ENCODE measurements at places on chromosomes 5 and 9.

- no peak for DNase-seq
Observed at GRCh38 chr9:95316274-95316673, 1.2 kb downstream of the FANCC start.

GRCh38 chr5:158801268-158801667, 298.4 kb downstream of the EBF1 start:
- peak; percentile 23 for DNase-seq

DNA sequence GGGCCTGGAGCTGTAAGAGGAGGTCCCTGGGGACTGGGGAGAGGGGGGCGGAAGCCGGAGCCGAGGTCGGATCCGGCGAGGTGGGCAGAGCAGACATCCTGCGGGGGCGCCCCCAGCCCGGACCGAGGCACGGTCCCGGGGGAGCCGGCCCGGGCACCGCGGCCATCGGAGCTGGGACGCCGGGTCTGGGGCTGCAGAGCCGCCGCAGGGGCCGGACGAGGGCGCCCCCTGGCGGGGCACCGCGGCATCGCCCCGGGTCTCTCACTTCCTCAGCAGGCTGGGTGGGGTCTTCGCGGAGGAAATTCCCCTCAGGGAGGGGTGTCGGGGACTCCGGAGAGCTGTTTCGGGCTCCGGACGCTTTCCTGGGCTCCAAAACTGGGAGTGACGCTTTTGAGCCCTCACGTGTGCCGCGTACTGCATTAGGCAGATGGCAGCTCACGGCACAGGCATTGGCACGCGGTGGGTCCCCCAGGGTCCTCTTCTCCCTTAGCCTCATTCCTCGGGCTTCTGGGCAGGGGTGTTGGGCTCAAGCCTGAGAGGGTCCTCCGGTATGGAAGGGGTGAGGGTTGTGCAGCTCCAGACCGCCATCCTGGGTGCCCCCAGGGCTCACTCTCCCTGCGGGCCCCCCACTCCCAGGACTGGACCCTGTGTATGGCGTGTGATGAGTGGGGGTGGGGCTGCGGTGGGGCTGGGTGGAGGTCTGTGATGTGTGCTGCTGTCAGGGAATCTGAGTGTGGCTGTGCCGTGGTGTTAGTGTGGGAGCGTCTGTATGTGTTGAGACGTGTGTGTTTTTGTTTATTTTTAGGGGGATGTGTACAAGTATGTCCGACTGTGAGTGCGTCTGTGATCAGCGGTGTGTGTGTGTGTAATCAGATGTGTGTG, 29.6 kb downstream of the LHX2 start:
- DNase-seq = no peak

DNA sequence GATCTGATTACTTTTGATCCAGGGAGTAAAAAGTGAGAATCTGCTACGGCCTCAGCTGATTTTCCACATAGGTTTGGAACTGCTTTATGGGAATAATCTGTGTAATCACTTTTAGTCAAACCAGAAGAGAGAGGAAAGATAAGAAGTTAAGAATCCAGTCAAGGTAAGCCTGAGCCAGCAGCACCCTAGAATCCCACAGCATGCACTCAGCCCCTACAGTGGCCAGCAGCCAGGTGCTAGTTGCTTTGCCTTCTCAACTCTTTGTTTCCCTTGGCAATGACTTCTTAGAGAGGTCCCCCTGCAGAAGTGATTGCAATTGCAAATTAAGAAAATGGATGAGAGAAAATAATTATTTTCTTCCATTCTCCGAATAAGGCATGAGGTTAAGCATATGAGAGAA, 59.7 kb upstream of the TMED7 start:
- no peak for DNase-seq

DNA sequence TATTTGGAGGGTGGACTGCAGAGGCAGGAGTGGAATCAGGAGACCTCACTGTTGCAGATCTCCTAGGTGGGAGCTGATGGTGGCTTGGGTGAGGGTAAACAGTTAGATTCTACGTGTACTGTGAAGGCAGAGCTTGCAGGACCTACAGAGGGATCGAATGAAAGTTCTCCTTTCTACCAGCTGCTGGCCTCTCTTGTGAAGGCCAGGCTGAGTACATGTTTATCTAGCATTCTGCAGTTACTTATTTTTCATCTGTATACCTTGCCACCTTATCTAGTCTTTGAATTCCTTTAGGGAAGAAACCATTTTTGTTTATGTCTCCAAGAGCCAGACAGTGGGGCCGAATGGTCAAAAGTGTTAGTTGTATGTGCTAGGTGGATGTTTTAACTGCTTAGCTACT, 57.6 kb downstream of the PTTG1 start:
- no peak for DNase-seq

DNA sequence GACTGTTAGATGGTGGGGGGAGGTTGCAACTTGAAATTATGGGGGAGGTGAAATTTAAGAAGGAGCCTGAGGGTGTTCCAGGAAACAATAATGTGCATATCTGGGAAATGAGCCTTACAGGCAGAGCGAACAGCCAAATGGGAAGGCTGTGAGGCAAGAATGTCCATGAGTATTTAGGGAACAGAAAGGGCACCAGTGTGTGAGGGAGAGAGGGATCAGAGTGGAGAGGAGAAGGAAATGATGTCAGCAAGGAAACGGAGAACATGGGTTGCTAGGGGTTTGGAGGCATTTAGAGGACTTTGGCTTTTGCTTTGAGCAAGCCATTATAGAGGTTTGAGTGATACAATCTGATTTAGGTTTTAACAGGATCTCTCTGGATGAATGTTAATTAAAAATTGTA, 285.4 kb downstream of the TLE4 start:
- no peak for DNase-seq

GRCh38 chr9:126939821-126940221, 25.2 kb downstream of the RALGPS1 start:
- DNase-seq = no peak

DNA sequence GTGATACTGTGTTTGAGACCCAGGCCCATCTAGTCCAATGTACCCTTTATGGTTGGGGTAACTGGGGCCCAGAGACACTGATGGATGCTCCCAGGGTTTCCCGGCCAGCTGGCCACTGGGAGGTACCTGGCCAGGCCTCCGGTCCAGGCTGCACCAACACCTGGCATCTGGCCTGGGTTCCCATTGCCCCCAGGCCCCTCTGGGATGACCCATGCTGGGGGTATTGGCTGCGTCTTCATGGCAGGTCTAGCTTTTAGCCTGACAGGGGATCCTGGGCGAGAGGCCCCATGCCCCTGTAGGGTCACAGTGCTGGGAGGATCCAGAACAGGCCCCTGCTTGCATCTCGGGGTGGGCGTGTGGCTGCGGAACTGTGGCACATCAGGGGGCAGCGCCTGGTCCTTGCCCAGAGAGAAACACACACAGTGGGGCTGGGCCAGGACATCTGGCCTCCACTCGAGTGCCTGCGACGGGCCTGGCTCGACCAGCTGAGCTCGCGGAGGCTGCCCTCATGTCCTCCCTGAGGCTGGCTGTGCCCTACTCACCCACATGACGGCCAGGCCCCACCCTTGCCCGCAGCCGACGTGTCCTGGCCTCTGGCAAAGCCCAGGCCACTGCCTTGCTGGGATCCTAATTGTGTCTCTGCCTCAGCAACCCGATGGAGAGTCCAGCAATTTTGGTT, 21.5 kb upstream of the COL5A1 start:
- DNase-seq = no peak

DNA sequence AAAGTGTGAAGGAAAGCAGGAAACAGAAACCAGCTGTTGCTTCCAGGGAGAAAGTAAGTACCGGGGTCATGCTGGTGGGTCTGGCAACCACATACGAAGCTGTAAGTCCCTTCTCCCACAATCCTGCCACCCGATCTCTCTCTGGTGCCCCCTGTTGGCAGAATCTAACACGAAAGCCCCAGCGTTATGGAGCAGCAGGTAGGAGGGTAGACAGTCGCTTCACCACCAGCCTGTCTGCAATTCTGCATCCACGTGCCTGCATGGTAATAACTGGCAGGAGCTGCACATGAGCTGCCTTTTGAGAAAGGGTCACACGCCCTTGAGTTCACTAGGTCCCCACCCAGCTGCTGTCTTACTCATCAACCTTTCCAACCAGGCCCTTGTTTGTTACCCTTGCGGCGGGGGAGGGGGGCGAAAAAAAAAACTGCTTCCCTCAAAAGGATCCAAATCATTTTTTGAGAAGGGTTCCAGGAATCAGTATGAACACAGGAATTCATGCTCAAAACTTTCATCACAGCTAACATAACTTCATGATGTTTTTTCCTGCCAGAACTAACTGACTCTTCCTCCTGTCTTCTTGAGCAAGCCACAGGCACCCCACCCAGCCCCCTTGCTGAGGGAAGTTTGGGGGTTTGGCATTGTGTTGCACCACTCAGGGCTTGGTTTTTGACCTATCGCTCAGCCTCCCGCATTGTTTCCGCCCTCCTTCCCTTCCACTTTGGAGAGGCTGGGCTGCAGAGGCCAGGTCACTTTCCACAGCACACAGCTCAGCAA, 19.6 kb upstream of the TMEM252 start:
- DNase-seq = no peak

DNA sequence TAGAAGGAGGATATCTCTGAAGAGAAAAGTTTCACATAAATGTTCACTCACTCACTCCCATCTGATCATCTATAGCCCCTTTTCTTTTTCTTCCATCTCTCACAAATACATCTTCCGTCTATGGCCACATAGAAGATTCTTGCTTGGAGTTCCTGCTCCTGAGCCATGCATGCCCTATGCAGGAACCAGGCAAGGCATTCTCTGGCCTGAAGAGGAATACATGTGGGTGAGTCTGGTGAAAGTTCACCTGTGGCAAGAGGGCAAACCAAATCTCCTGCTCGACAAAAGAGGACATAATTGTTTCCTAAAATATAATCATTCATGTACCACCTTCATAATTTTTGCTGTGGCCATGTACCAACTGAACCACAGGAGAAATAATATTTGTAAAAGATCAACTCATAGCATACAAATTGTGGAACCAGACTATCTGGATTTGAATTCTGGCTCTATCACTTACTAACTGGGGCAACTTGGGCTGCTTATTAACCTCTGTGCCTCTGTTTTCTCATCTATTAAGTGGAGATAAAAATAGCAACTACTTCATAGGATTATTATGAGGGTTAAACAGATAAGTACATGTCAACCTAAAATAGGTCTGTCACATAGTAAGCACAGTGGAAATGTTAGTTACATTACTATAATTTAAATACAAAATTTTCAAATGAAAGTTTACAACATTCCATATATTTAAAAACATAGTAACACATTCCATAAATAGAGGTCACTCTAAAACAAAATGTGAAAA, 121.2 kb upstream of the NFIB start:
- no peak for DNase-seq

- no peak for DNase-seq
Observed at GRCh38 chr9:121815084-121815483, 163.7 kb downstream of the DAB2IP start.

DNA sequence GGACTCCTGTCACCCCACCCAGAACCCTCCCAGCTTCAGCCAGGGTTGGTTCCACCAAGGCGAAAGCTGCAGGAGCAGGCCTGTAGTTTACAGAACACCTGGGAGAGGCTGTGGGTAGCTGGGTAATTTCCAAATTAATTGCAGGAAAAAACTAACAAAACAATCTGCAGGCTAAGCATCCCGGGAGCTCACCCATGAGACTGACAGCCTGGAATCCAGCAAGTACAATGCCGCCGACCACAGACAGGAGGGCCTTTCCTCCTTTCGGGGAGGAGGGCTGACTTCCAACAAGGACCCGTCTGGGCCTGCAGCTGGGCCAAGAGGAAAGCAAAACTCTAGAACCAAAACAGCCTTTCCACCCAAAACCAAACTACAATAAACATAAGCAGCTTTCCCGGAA, 10.3 kb downstream of the FOXE1 start:
- no peak for DNase-seq

DNA sequence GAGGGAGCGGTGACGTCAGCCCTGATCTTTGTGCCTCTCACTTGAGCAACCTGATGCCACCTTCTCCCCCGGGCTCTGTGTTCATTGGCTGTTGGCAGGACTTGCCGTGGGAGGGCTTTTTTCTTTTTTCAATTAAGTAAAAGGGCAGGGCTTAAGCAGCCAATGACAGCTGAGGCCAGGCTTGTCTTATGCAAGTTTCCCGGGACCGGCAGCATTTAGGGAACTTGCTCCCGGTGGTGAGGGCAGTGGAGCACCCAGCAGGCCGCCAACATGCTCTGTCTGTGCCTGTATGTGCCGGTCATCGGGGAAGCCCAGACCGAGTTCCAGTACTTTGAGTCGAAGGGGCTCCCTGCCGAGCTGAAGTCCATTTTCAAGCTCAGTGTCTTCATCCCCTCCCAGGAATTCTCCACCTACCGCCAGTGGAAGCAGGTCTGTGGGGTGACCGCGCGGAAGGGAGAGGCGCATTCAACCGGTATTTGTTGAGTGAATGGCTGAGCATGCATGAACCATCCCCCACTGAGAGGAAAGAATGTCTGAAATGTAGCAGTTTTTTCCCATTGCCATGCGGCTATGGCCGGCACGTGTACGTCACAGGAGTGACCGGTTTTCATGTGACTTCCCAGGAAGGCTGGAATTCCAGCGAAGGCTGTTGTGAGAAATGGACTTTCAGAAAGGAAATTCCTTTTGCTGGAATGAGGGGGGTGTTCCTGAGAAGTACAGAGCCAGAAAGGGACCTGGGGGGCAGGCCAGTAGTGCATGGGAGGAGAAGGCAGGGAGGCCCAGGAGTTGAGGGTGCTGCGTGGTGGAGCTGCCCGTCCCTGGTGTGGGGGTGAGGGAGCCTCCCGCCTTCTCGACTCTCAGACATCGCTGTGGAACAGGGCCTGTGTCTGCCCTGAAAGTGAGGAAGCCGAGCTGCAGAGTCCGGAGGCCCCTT, 29.0 kb downstream of the PTGES2 start:
- DNase-seq = peak; percentile 63

- DNase-seq = no peak
Observed at GRCh38 chr5:179373961-179374505, 28.8 kb upstream of the ADAMTS2 start.

- DNase-seq = no peak
Observed at GRCh38 chr9:126367616-126368015, 41.0 kb downstream of the MVB12B start.

DNA sequence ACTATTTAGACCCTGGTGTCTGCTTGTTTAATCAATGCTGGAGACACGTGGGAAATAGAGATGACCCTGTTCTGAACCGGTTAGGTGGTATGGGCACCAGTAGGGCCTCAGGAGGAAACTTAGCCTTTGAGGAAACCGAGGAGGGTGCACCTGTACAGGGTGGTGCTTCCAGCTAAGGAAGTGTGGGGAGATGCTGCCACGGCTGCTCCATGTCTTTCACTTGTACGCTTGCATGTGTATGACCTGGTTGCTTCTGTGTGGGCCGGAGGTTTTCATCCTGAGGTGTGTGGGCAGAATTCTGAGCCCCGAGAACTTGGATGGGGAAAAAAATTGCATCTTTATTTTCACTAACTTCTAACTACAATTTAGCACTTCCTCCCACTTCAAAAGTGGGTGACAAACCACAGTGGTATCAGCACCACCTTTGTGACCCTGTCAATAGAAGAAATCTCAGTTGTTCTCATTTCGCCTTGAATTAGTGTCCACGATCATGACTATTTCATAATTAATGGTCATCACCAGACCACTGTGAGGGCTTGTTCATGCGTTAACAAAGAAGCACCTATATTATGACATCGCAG, 99.8 kb upstream of the SPATA31C2 start:
- DNase-seq = no peak

- DNase-seq = no peak
Observed at GRCh38 chr5:163670036-163670435, 164.6 kb downstream of the MAT2B start.

- no peak for DNase-seq
Observed at GRCh38 chr5:139486201-139486600, 3.6 kb upstream of the STING1 start.
